Stimulated activated CD4-positive, alpha-beta T cell treated with anti-CD3 and anti-CD28 coated beads, TNF-alpha, amount 100 ng/mL, for 1 hour (primary cell): ENCODE measurements at places on chromosomes 16 and 17.

DNA sequence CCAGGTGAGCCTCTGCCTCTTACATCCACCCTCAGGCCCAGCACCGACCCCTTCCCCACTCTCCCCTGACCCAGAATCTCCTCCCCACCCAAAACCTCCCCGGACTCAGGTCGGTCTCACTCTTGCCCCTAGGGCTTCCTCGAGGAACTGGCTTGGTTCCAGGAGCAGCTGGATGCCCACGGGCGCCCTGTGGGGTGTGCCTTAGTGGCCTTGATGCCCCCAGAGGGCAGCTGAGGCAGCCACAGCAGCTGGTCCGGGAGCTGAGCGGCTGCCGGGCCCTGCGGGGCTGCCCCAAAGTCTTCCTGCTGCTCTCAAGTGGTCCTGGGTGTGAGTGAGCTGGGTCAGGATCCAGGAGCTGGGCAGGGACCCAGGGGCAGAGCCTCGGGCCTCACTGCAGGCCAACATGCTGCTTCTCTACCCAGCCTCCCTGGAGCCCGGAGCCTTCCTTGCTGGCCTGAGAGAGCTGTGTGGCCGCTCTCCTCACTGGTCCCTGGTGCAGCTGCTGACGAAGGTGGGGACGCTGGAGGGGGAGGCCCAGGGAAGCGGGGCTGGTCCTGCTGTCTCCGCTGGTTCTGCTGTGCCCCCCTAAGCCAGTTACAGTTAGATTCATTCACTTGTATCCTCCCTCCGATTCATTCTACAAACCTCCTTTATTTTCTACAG, 9.6 kb downstream of the ZNF213 start:
- no peak for DNase-seq

DNA sequence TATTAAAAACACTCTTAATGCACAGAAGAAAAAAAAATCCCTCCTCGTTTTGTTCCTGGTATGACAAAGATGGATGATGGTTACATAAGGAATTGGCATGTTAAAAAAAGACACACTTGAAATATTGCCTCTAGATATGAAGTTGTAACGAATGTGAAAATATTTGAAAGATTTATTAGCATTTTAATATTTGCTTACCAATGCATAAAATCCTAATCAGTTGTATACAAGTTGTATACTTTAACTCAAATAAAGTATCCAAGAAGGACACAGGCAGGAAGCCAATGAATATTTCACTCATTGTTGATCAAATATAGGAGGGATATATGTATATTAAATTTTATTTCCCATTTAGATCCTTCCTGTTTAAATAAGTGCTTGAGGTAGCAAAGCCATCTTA, 850.8 kb upstream of the RBFOX1 start:
- no peak for DNase-seq

DNA sequence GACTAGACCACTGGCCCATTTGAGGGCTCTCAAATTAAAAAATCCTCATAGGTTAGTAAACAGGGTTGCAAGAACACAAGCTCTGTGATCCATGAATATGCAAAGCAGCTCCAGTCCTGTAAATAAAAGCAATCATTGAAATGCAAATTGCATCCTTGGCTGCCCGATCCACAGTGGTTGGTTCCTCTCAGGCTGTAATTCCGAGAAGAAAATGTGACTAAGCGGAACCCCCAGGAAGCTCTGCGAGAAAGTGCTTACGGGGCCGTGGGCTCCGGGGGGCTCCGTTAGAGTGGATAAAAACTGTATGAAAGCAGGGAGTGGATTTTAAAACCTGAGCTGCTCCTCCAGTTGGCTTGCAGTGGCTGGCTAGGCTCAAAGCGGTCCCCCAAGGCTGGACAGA, 2.5 kb downstream of the GPRC5B start:
- DNase-seq: no peak

GRCh38 chr16:65218348-65218747, 96.5 kb upstream of the CDH11 start:
- DNase-seq: no peak

DNA sequence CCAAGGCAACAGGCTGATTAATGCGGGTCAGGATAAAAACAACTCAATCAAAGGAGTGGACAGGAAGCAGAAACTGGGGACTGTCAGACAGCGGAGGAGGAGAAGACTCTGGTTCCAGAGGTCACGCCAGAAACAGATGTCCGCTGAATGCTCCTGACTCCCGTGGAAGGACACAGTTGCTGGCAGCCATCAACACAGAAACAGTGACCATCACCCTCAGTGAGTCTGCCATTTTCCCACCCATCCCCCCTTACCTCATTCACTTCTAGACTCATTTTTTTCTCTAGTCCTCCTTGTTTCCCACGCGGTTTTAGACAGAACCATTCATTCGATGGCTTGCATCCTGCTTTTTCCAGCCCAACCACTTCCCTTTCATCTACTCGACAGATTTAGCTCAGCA, 40.9 kb downstream of the DHRS7C start:
- no peak for DNase-seq

DNA sequence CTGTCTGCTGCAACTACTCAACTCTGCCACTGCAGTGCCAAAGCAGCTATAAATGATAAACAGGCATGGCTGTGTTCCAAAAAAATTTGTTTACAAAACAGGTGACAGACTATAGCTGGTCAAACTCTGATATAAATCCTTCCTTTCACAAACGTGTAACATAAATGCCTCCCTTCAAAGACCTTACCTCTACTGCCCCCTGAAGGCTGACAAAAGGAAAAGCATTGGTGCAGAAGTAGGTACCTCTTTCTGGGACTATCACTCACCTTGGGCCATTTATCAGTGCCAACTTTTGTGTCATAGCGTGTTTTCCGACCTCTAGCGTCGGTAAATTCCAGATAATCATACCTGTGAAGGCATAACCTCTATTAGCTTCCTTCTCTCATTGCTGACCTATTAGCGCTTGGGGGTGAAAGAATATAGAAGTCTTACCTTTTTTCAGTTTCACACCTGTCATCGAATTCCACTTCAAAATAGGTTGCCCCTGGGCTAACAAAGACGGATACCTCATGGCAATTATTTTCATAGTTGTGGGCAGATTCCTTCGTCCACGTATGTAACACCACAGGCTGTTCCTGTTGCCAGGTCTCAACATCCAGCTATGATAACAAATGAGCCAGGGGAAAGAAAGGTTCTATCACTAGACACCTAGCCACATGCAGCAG, 67.9 kb downstream of the ZZEF1 start:
- no peak for DNase-seq

DNA sequence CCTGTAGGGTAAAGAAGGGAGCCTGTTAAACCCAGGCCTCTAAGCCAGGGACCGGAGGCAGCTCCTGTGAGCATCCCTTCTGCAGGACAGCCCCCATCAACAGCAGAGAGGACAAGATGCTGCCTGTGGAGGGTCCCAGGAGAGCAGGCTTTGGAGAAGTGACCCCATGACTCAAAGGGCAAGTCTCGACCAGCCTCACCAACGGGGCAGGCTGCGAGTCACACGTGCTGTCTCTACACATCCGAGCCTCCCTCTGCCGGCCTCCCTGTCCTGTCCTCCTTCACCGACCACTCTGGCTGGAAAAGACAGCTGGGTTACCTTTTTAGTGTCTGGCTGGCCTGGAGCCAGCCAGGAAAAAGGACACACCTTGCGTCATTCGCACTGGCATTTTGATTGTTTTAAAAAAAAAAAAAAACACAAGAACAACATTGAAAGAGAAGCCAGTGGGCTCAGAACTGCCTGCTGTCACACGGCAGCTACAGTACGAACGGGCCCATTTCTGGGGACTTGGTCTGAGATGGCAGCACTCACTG, 74.5 kb upstream of the RCVRN start:
- no peak for DNase-seq
